ENCODE measurements at places on chromosomes 2 and 18.

DNA sequence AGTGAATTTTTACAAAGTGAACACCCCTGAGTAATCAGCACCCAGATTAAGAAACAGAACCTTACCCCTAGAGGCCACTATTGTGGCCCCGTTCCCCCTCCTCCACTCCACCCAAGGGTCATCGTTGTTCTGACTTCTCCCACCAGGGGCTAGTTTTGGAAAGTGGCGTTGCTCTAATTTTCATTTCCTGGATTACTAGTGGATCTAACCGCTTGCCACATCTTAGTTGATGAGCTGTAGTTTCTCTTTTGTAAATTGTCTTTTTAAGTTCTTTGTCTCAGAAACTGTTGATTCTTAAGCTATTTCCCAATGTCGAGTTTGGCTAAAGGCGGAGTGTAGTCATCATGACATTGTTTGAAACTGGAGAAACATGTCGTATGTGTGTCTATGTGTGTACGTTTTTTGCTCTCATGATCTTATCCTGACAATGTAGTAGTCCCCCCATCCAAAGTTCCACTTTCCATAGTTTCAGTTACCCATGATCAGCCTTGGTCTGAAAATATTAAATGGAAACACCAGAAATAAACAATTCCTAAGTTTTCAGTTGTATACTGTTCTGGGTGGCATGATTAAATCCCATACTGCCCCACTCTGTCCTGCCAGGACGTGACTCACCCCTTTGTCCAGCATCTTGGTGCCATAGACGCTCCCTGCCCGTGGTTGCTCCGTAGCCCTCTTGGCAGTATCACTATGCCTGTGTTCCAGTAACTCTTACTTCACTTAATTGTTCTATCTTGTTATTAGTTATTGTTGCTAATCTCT, 71.0 kb upstream of the SP3 start:
- no peak for DNase-seq

GRCh38 chr2:25215948-25216679, 47.7 kb upstream of the POMC start:
- no peak for DNase-seq

DNA sequence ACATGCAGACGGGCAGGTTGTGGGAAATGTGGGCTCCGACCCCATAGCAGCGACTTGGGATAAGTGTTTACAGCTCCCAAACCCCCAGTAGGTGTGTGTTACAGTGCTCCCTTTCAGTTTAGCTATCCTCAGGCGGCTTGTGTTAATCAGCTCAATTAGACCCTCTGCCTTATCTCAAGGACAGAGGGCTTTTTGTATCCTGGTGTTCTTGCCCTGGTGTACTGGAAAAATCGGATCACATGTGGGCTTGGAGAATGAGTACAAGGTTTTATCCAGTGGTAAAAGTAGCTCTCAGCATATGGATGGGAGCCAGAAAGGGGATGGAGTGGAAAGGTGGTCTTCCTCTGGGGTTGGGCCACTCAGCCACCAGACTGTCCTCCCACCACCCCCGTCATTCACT, 264.7 kb upstream of the SYT4 start:
- no peak for DNase-seq

DNA sequence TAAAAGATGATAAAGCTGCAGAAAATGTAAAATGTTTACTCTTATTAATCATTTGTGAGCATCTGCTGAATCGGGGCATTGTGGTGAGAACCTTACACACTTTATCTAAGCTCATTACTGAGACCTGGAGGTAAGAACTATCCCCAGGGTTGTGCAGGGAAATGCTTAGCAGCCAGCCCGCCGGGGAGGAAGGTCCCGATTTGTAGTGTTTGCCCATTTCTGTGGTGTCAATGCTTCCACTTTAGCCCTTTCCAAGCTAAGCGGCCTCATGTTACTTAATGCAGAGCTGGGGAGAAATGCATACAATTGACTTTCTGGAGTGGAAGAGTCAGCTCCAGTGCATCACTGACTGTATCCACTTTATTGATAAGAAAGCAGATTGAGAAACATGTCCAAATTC, 20.8 kb upstream of the KCNK3 start:
- no peak for DNase-seq

DNA sequence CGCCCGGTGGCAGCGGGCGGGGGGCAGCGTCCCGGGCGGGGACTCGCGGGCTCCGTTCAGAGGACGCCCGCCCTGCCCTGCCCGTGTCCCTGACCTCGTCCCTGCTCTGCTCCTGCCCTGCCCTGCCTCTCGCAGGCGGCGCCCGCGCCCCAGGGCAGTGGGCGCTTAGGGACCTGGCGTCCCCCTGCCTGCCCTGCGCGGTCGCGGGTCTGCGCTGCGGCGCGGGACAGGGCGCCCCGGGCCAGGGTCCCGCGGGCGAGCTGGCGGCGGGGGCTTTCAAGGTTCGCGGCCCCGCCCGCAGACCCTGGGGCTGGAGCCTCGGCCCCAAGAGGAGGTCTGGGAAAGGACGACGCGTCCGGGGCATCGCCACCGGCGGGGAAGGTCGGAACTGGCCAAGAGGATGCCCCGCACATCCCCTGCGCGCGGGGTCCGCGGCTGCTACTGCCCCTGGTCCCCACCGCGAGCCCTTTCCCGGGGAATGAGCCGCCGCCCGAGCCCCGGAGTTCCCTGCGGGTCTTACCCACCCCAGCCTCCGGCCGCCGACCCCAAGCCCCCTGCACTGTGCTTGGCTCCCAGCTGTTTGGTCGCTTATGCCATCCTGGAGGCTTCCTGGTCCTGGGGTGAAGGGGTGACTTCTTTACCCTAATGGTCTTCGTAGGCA, 679 bp downstream of the RNF144A start:
- no peak for DNase-seq

DNA sequence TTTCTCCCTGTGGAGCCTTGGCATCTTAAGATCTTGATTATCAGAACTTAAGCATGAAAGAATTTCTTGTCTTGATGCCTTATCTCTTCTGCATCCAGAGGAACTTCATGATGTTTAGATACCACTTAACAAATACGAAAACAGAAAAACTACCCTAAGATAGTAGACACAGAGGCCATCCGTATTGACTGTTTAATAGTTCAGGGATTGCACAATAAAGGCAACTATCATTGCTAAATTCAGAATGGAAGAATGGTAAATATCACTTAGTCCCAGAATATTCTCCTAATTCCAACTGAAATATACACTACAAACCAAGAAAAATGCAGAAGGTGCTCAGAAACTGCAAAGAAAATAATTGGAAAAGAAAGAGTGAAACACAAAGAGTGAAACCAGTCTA, 214.6 kb upstream of the VWC2L start:
- no peak for DNase-seq

- no peak for DNase-seq
These were observed 255.2 kb downstream of the LPIN1 start for GRCh38 chr2:12001621-12002020.

DNA sequence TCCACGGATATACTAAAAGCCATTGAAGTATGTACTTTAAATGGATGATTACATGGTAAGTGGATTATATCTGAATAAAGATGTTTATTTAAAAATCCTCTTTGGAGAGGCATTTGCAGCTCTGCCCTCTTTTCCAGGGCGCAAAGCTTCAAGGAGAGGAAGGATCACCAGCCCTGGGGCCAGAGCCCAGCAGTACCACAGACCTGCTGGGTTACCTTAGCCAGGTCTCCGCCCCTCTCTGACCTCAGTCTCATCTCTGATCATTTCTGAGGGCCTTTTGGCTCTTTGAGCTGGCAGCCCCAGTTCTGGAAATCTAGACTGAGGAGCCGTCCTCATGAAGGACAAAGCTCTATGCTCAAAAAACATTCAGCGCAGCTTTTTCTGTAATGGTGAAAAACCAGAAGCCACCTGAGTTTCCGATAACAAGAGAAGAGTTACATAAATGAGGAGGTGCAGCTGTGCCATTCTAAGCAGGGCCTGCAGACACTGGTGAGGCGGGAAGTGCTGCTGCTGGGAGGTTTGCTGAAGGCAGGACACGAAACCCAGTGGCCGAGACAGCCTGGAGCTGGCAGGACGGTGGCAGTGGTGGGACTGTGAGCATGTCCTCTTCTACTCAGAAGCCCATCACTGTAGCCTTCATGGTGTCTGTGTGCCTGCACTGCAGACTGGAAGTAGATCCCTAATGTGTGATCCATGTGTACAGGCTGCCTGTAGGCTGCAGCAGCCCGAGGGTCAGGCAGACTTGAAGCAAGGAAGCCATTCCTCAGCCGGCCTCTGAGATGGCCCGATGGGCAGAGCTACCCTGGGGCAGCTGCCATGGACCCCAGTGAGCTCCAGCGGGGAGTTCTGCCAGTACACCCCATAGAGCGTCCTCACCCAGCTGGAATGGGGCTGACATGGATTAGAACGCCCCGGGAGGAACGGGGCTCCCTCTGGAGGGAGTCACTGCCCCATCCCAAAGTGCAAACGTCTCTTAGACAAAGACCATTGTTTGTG, 27.7 kb downstream of the ADRA2B start:
- no peak for DNase-seq

- no peak for DNase-seq
These were observed 6.0 kb upstream of the NEDD4L start for GRCh38 chr18:58038063-58038462.

DNA sequence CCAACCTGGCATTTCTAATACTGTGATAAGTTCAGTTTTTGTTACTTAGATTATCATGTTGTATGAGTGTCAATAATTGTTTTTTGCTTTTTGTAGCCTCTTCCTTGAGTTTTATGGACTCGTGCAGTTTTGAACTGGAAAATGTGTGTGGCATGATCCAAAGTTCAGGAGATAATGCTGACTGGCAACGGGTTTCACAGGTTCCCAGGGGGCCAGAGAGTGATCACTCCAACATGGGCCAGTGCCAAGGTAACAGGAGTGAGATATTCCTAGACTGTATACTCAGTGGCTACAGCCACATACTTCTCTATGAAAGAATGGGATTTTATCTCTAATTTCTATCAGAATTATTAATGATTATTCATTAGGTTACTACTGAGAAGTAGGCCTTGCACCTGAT, 18.2 kb downstream of the MEP1B start:
- DNase-seq, result no peak

- no peak for DNase-seq
These were observed 92.5 kb downstream of the HAUS1 start for GRCh38 chr18:46196627-46197243.

GRCh38 chr2:10884574-10884975, 27.2 kb upstream of the KCNF1 start:
- no peak for DNase-seq

DNA sequence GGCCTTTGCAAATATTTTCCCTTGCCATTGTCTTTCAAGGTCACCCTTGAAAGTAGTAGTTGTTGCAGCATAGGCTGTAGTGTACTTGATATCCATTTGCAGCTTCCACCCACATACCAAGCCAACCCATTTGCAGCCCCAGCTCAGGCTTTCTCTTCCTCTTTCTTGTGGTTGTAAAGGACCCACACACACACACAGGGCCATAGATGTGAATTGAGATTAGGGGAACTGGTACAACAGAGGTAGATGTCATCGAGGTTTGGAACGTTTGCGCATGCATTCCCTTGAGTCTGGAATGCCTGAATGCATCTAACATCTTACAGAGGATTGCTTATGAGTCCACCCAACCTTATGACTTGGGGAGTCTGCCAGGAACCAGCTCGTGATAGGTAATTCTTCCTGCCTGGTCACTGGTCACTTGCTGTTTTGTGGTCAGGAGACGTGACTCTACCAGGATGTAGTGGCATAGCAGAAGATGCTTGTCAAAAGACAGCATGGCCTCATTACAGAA, 91.9 kb downstream of the MRPS9 start:
- no peak for DNase-seq

GRCh38 chr18:69469444-69469919, 68.8 kb downstream of the DOK6 start:
- DNase-seq, result no peak

- no peak for DNase-seq
These were observed 304.1 kb downstream of the NRXN1 start for GRCh38 chr2:50727636-50728339.

- no peak for DNase-seq
These were observed 35.2 kb downstream of the LRP1B start for GRCh38 chr2:142095647-142096046.

DNA sequence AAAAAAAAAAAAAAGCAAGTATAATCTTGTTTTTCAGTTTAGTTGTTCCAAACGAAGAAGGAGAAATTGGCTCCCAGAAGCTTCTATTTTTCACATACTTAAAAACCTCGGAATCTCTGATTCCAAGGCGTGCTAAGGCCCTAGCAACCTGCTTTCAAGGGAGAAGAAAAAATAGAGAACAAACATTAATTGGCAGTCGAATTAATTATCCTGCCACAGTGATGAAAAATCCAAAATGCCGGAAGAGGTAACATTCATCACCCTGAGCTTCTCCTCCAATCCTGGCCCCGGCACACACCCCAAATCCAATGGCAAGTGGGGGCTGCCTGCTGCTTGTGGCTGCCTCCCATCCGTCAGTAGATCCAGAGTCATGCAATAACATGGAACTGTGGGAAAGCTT, 250.2 kb upstream of the CHAC2 start:
- DNase-seq, result no peak

- no peak for DNase-seq
These were observed 111.9 kb downstream of the HAUS1 start for GRCh38 chr18:46215902-46216723.

DNA sequence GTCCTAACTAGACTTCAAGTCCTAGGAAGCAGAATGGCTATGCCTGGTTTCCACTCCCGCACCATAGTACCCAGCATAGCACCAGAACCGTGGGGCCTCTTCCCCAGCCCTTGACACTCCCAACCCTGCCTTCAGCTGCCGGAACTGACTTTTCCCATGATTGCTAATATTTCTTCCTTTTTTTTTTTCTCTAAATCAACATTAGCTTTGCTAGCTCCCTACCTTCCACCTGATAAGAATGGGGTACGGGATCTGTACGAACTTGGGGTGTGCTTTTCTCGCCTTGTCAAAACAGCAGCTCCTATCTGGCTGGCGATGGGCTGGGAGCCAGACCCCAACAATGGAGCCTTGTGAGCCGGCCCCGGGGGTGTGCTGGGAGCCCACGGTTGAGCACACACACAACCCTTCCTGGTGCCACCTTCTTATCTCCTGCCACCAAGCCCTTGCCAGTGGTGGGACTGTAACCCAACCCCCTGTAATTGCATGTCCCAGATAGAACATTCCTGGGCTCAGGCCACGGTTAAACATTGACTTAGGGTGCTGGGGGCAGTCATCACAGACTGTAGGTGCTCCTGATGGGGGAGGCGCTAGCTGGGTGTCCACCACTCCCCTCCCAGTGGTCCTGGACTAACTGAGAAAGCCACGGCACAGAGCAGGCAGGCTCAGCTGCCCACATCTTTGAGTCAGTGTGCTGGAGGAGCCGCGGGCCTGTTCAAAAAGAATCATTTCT, 213.0 kb upstream of the HAAO start:
- DNase-seq, result no peak
